Fibroblast of mammary gland (primary cell): ENCODE measurements at places on chromosomes 4 and X.

DNA sequence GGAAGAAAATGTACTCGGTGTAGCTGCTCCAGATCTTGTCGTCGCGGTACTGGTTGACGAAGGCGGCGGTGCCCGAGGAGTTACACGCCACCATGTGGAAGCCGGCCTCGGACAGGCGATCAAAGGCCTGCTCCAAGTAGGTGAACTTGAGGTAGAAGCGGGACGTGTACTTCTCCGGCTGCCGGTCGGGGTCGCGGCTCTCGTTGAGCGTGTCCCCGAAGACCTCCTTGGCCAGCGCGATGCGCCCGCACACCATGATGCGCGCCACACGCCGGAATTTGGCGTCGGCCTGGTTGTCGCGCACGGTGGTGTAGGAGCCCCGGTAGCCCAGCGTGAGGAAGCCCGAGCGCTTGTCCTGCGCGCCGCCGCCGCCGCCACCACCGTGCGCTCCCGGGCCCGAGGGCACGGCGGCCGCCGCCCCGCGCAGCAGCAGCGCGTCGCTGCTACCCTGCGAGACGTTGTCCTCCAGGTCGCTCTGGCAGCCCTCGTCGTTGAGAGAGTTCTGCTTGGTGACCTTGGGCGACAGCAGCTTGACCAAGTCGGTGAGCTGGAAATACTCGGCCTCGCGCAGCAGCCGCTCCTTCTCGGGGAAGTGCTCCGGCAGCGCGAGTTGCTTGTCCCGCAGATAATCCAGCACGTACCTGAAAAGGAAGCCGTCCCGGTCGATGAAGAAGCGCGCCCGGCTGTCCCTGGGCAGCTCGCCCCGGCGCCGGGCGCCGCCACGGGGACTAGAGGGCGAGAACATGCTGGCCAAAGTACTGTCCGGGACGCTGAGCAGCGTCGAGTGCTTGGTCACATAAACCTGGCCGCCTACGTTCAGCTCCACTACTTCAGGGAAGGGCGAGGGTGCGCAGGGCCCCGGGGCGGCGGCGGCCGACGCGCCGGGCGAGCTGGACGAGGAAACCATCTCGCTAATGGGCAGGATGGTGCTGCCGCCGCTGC, 775 bp downstream of the KCTD8 start:
- DNase-seq: peak; percentile 2

DNA sequence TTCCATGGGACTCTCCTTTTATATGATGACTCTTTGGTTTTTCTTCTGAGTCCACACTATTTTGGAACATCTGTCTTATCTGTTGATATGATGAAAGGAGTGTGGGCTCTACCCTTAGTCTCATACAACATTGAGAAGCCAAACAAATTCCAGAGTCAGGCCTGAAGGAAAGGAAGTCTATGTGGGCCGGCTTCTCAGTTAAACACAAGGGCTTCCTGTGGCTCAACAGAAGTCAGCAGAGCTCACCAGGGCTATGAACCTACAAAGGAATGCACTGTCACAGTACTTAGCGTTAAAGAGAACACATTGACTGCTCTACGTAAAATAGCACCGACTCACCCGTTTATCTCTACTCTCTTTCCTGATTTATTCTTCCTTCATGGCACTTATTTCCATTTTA, 641.0 kb upstream of the FRG1 start:
- no peak for DNase-seq

DNA sequence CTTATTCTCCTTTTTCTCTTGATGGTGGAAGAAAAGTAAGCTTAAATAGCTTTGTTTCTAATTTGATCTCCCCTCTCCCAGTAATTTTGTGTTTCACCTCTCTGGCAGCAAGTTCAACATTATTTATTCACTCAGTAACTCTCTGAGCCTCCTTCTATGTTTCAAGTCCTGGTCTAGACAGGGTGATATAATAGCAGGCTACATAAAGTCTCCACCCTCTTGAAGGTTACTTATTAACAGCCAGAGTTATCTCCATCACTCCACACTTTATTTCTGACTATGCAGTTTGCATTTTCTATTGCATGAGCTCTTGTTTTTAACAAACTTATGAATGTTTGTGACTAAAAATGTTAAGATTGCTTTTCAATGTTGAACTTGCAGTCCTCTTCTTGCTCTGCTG, 17.8 kb upstream of the ANOS1 start:
- no peak for DNase-seq

DNA sequence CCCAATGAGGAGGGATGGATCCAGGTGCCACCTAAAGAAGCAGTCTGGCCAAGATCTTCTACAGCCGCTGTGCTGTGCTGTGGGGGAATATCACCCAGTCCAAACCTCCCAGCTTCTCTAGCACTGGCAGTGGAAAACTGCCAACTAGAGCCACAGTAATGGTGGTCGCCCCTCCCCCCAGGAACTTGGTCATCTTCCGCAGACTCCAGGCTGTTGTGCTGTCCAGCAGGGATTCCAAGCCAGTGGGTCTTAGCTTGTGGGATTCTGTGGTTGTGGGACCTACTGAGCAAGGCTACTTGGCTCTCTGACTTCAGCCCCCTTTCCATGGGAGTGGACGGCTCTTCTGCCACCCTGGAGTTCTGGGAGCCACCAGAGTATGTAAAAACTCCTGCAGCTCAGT, 18.2 kb downstream of the GPRASP1 start:
- no peak for DNase-seq

GRCh38 chr4:169059306-169060211, 49.5 kb upstream of the CBR4 start:
- DNase-seq: peak; percentile 75

GRCh38 chr4:55069248-55069647, 56.1 kb downstream of the KDR start:
- DNase-seq: peak; percentile 33

GRCh38 chr4:142826503-142827241, 19.4 kb downstream of the INPP4B start:
- no peak for DNase-seq

GRCh38 chrX:132407691-132408090, 81.1 kb downstream of the MBNL3 start:
- no peak for DNase-seq

DNA sequence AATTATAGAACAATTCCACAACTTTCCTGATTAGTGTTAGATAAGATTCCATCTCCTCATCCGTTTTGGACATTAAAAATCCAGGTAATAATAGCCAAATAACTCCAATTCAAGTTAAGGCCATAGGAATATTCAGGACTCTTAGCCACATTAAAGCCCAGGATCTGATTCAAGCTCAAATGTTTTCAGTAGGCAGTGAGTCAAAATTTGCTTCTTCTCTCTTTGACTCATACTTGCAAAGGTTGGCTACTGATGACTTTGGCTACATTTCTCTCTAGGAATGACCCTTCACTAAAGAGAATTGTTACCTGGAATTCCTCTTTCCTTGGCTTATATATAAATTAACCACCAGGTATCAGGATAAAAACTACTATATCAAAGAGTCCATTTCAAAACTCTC, 354.9 kb upstream of the HS3ST1 start:
- DNase-seq: no peak

GRCh38 chrX:105502336-105502735, 281.8 kb upstream of the TEX13A start:
- DNase-seq: peak; percentile 62

GRCh38 chr4:2482693-2483092, 13.8 kb downstream of the RNF4 start:
- peak; percentile 76 for DNase-seq

DNA sequence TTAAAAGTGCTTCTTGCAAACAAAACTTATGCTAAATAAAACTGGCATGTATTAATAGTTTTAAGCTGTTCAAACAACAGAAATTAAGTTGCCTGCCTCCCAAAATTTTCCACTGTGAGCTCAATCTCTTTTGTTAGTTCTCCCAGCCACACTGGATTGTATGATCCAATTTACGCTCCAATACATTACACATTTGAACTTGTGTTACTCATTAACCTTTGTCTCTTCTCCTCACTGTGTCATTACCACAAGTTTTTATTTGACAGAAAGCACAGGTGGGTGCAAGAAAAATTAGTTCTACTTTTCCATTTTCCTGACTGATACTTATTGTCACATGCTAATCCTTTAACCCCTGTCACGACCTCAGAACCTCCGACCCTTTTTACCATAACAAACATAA, 55.5 kb downstream of the SHISA3 start:
- no peak for DNase-seq

GRCh38 chr4:156901871-156902270, 69.7 kb downstream of the PDGFC start:
- DNase-seq: peak; percentile 46

- no peak for DNase-seq
Measured at GRCh38 chrX:63744850-63745394, 40.1 kb downstream of the ARHGEF9 start.

DNA sequence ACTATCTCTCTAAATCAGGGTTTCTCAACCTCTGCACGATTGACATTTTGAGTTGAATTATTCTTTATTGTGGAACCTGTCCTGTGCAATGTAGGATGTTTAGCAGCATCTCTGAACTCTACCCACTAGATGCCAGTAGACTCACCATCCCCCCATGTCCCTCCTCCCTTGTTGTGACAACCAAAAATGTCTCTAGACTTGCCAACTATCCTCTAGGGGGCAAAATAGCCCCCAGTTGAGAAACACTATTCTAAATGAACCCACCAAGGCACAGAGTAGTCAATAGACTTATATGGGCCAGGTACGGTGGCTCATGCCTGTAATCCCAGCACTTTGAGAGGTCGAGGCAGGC, 49.1 kb upstream of the GAB1 start:
- DNase-seq: no peak

GRCh38 chr4:20544645-20545044, 155.6 kb upstream of the PACRGL start:
- peak; percentile 65 for DNase-seq

DNA sequence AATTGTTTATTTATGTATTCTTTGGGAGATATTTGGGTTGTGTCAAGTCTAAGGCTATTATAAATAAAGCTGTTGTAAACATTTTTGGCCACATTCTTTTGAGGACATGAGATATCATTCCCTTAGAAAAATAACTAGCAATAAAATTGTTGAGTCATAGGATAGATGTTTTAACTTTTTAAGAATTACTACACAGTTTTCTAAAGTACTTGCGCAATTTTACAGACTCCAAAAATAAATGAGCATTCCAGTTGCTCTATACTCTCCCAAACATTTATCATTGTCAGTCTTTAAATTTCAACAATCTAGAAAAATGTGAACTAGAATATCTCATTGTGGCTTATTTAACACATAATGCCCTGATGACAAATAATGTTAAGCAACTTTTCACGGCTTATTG, 189.1 kb upstream of the ADGRL3 start:
- DNase-seq: no peak

DNA sequence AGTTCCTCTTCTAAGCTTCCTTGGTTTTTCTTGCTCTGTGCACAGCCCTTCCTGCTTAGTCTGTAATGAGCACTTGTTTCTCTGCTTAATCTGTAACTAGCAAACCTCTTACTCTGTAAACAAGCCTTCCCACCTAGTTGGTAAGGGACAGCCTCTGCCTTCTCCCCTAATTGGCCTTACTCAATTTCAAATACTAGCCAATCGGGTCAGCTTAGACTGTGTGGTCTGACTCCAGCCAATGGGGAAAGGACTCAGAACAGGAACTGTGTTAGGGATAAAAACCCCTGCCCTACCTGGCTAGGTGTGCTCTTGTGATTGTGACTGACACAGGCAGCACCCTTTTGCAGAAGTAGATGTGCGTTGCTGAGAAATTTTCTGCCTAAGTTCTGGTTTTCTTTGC, 136.5 kb upstream of the AADAT start:
- DNase-seq: no peak

- DNase-seq: peak; percentile 44
Measured at GRCh38 chr4:139903845-139904244, 238.2 kb downstream of the MGST2 start.

- DNase-seq: peak; percentile 5
Measured at GRCh38 chr4:74969507-74970474, 36.9 kb downstream of the PARM1 start.

DNA sequence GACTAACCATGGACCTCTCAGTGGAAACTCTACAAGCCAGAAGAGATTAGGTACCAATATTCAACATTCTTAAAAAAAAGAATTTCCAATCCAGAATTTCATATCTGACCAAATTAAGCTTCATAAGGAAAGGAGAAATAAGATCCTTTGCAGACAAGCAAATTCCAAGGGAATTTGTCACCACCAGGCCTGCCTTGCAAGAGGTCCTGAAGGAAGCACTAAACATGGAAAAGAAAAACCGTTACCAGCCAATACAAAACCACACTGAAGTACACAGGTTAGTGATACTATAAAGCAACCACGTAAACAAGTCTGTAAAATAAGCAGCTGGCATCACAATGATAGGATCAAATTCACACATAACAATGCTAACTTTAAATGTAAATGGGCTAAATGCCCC, 156.6 kb downstream of the FAM13A start:
- peak; percentile 64 for DNase-seq

DNA sequence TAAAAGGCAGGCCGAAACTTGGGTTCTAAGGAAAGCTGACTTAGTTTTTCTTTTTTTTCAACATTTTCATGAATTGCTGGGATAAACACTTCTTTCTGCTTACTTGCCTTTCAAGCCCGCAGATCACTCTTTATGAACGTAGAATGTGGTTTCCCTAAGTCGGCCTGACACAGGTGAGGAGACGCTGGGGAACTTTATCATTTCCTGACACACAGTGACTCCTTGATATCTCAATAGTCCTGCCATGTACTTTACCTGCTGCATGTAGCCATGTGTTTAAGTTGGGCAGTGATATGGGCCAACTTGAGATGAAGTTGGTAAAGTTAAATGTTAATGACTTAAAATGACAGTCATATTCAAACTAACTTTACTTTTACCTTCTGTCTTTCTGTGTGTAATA, 26.6 kb upstream of the SNCA start:
- no peak for DNase-seq

DNA sequence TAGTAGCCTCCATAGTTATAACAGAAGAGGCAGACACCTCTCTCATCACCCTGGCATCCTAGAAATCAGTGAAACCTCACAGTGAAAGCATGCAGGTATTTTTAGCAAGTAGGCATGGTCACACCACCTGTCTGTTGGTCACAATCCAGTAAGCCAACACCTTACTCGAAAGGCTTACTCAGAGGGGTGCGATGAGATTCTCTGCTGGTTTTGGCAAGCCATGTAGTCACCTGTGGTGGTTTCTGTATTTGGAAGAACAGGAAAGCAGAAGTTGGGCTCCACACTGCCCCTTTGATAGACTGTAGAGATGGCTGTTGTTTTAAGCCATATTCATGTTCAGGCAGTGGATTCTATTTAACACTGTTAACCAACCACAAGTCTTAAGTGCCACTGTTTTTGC, 134.7 kb downstream of the DCLK2 start:
- no peak for DNase-seq

- peak; percentile 73 for DNase-seq
Measured at GRCh38 chrX:70168238-70169188, 8.8 kb upstream of the DGAT2L6 start.

- no peak for DNase-seq
Measured at GRCh38 chrX:10158279-10159144, 1.7 kb downstream of the CLCN4 start.

GRCh38 chr4:59161249-59161648, 2038.9 kb upstream of the ADGRL3 start:
- no peak for DNase-seq

DNA sequence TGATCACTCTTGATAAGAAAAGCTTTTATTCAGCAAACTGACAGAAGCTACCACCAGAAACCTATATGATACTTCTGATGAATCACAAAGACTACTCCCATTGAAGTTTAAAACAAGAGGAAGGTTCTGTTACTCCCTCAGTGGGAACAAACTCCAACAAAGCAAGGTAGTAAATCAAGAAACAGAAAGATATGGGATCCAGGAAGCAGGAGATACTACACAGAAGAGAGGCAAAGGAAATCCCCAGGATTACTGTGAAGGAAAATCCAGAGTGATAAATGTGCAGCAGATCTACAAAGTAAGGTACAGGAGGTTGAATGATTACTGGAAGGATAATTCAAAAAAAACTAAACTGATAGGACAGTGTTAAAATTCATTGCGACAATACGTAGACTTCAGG, 222.4 kb downstream of the HHIP start:
- DNase-seq: no peak
